Neural progenitor cell (in vitro differentiated cells): ENCODE measurements at places on chromosomes 7 and 10.

- no peak for DNase-seq
These were observed 133.3 kb downstream of the CCDC3 start for GRCh38 chr10:12868229-12868628.

DNA sequence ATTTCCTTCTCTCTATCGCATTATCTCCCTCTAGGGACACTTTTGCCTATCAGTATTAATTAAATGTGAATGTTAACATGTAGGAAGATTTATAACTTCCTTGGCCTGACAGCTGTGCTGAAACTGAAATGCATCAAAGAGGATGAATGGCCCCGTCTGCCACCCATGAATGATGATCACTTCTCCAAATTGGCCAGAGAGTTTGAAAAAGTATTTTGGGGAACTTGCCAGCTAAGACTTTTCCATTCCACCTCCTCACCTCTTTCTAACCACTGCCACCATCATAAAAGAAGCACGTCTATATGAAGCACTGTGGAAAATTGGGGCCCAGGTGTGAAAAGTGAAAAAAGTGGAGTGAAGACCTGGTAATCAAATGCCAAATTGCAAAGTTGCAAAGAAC is 25.4 kb upstream of the ST8SIA6 start:
- DNase-seq = no peak

- DNase-seq = no peak
These were observed 2.4 kb upstream of the UBE3C start for GRCh38 chr7:157136372-157136771.

GRCh38 chr7:106865130-106866041 is at the start of gene PIK3CG:
Gene PIK3CG, plus strand, starts transcription at chr7:106865282. Its CDS starts 2,280 bp downstream, at chr7:106867562.
- no peak for DNase-seq

DNA sequence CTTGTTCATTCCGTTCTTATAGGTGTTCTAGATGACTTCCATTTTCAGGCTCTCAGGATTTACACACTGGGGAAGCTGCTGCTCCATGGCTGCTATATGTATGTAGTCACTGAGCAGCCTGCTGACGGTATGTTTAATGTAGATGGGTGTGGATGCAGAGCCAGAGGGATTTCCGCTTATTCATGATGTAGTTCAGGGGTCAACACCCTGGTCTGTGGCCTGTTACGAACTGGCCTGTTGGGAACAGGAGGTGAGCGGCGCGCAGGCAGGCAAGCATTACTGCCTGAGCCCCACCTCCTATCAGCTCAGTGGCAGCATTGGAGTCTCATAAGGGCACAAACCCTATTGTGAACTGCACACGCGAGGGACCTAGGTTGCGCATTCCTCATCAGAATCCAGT is 33.9 kb downstream of the DNAJB6 start:
- DNase-seq = no peak

DNA sequence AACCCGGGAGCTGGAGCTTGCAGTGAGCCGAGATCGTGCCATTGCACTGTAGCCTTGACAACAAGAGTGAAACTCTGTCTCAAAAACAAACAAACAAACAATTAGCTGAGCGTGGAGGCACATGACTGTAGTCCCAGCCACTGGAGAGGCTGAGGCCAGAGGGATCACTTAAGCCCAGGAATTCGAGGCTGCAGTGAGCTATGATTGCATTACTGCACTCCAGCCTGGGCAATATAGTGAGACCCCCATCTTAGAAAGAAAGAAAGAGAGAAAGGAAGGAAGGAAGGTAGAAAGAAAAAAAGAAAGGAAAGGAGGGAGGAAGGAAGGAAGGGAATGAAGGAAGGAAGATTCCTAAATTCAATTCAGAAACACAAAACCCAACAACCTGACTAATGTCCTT is 141.3 kb upstream of the TNRC18 start:
- no peak for DNase-seq

- DNase-seq = no peak
These were observed 122.5 kb downstream of the SLC25A13 start for GRCh38 chr7:96199421-96199820.

DNA sequence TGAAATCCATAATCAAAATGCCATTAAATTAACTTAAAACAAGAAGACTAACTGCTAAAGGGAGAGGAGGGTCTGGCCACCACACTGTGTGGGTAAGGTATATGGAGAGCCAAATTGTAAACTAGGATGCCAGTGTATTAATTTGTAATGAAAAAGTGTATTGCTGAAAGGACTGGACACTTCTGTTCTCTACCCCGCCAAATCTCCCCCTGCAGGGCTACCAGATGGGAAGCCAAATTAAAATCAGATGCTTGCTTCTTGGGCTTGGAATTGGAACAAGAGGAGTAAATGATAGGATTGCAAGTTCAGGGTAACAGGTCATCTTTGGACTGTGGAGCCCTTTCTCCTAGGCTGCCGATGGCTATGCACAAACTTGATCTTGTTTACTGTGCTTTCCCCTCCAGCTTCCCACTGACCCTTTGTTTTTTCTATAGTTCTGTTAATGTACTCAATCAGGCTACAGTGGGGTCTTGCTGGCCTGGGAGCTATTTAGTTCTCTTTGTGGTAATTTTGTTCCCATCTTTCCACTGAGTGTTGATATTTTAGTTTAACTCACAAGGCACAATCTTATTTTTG is 932.1 kb upstream of the C7orf33 start:
- DNase-seq = no peak

- peak; percentile 82 for DNase-seq
These were observed 12.6 kb downstream of the KLLN start for GRCh38 chr10:87850742-87851205.

DNA sequence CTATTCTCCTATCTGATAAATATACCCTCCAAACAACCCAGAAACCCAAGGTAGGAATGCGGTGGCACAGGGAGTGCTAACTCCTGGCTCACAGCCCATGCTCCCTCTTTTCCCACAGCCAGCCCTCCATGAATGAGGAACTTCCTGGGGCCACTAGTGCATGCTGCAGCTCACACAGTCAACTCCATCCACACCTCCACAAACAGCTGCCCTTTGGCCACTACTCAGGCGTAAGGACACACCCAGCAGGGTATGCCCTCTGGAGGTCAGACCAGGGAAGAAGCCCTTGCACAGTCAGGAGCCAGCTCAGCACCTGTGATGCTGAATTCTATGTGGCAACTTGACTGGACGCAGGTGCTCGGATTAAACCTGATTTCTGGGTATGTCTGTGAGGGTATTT is 85.2 kb upstream of the PIK3CG start:
- peak; percentile 45 for DNase-seq

DNA sequence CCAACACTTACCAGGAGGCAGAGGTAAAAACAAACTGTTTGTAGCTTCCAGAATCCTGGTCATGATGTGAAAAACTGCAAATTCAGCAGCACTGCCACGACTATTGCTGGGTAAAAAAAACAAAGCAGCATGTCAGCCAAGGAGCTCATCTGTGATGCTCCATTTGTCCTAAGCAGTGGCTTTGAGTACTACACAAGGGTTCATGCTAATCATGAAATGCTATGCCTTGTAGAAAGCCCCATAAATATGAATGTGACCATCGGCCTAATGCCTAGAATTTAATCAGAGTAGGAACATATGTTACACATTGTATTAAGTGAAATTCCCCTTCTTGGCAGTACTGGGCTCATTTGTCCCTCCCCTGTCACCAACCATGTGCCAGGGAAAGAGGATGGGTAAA is 95.4 kb downstream of the GSAP start:
- DNase-seq = no peak

DNA sequence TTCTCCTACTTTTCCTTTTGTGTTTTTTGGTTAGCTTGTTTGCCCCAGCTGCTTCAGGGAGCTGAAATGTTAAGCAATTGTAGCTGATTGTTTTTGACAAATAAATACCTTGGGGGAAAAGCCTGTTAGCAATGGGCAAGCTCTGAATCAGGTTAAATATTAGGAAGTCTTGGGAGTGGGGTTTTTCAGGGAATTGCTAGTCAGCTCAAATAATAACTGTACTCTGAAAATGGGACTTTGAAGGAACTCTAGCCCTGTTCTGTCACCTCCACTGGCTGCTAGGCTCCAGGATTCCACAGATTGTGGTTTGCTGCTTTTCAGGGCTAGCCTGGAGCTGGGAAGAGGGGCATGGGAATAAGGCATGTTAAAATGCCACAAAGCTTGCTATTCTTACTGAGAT is 39.5 kb downstream of the ADK start:
- no peak for DNase-seq

DNA sequence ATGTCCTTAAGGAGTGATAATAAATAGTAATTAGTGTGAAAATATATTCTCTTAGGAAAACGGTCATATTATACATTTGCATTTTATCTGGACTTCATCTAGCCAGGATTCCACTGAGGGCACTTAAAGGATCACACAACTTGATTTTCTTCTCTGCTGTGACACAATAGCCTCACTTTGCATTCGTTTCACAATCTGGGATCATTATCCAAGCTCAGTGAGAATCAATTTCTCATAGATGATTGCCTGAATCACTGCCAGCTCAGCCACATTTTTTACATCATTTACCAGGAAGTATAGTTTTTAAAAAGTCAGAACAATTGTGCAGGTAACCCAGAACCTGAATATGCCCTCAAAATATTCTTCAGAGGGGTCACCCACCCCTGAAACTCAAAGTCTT is 68.9 kb downstream of the PTPRZ1 start:
- no peak for DNase-seq

GRCh38 chr7:142881586-142882337 is 3.8 kb downstream of the TRPV6 start:
- DNase-seq = no peak

DNA sequence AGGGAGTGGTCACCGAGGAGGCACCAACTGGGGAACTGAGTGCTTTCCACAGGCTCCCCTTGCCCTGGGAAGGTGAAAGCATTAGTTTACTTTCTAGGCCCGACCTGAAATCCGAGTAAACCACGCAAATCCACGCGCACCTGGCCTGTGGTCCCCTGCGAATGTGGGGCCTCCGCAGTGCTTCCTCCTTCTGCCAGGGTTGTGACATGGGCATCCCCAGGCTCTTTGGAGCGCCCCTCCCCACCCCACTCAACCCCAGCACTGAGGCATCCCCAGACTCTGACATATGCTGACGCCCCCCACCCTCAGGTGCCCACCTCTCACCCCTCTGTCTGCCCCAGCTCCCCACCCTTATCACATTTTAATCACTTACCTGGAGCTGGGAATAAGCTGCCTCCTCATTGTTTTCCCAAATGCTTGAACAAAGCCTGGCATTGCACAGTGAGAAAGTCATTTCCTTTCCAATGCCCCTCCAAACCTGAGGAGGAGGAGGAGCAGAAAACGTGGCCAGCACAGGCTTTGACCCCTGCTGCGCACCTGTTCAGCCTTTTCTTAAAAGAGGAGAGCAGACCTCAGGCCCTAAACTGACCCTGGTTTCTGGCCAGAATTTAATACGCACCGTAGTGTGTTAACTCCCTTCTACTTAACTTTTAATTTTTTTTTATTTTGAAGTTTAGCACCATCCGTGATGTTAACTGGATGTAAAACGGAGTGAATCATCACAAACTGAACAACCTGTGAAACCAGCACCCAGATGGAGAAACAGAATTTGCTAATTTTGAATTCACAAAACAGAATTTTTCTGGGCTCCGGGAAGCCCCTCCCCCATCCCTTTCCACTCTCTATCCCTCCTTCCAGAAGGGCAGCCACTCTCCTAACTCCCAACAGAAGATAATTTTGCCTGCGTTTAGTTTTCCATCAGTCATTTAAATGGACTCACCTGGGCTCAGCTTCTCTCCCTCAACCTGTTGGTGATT is 129.4 kb downstream of the WDR11 start:
- DNase-seq = peak; percentile 17

DNA sequence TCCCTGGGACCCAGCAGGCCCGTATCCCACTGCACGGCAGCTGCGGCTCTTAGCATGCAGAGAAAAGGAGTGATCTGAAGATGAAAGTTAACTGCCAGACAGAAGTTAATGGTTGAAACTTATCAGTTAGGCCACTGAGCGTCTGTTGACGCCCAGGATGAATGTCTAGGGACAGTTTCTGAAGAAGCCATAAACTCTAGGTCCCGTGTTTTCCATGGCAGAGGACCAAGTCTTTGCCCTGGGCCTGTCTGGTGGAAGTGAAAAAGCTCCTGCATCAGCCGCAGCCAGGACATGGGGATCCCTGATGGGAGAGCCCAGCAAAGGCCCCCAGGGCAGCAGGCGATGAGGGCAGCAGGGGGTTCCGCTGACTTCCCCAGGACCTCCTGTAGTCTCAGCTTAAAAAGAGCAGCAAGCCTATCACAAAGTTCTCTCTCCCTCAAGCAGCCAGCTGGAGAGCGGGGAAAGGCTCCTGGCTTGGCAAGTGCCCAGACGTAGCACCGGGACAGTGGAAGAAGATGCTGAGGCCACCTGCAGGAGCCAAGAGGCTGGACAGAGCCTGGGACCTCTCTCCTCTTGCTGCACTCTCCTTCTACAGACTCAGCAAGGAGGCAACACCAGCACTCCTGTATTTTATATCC is 79.6 kb downstream of the TNS3 start:
- DNase-seq = no peak

- DNase-seq = no peak
These were observed 78.4 kb downstream of the RNF216 start for GRCh38 chr7:5702876-5703571.

- DNase-seq = no peak
These were observed 155.7 kb downstream of the RTKN2 start for GRCh38 chr10:62112963-62113362.

DNA sequence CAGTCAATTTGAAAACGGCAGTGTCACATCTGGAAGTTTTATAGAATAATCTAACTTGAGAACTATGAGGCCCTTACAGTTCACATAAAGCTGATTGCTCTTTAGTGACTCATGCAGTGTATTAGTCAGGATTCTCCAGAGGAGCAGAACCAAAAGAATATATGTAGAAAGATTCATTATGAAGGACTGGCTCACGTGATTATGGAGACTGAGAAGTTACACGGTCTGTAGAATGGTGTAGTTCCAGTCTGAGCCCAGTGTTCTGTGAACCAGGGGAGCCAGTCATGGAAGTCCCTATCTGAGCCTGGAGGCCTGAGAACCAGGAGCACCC is 21.5 kb downstream of the RBM33 start:
- DNase-seq = no peak

- no peak for DNase-seq
These were observed 8.0 kb downstream of the OPN1SW start for GRCh38 chr7:128767475-128768110.

GRCh38 chr10:97825020-97825760 is 24.5 kb upstream of the GOLGA7B start:
- no peak for DNase-seq

GRCh38 chr10:90227217-90227656 is 525.8 kb downstream of the KIF20B start:
- DNase-seq = no peak

GRCh38 chr7:108091461-108091831 is 38.7 kb downstream of the LAMB4 start:
- DNase-seq = no peak

GRCh38 chr10:8133146-8133545 is 78.7 kb downstream of the GATA3 start:
- no peak for DNase-seq

DNA sequence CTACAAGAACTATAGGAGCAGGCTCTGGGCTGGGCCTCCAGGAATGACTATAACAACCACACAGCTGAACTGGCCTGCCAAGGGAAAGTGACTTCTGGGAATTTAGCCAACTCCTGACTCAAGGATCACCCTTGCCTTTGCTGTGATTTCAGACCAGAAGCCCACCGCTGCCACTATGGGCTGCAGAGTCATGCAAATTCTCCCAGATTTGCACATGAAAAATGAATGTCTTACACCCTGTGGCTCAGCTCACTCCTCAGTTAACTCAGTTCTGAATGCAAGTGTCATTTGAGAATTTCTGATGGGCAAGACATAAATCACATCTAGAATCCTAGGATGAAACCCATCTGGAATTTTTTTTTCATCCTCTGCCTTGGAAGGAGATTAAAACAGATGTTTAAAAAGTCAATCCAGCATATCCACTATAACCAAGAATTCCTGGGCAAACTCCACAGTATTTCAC is 186.5 kb upstream of the BET1 start:
- no peak for DNase-seq
